GM12892 (cell line): ENCODE measurements at places on chromosomes 2 and 18.

DNA sequence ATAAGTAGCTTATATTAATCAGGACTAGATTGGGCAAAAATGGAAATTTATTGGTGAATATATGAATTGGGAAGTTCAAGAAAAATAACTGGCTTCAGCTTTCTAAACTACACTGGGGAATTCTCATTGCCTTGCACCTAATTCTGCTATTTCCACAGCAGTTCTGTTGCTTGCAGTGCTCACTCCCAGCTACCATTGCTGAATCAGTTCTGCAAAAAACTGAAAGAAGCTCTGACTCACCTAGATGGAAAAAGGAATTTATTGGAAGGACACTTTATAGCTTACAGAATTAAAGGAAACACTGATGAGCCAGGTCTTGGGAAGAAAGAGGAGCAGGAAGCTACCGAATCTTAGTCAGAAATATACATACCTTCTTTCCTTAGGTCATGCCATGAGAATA is 60.3 kb upstream of the ACVR1 start:
- no peak for DNase-seq

GRCh38 chr18:59866551-59867269 is 33.1 kb upstream of the PMAIP1 start:
- DNase-seq, result no peak

- DNase-seq, result no peak
Observed at GRCh38 chr2:201965550-201965949, 68.1 kb upstream of the FZD7 start.

- no peak for DNase-seq
Observed at GRCh38 chr2:14778015-14778414, 145.5 kb downstream of the LRATD1 start.

DNA sequence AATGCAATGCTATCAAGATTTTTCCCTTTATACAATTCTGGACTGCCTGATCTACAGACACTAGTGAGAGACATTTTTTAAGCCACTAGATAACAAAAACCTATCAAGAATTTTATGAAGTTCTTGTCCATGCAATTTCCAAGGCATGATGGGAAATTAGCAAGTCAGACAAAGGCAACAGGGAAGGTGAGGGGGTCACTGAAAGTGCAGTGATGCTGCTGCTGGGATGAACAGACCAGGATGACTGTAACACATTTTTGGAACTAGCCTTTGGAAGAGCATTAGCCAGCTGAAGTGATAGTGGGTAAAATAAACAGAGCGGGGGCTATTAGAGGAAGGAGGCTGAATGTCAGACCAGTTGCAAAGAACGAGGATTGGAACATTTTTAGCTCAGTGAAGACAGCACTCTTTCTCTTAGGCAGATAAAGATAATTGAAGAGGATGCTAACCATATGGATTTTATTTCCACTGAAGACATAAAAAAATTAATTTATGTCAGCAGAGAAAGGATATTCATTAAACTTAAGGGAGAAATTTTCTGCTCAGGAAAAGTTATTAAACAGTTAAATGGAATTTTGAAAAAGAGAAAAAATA is 17.9 kb downstream of the NRXN1 start:
- no peak for DNase-seq

- DNase-seq, result no peak
Observed at GRCh38 chr2:211495339-211495738, 938.9 kb downstream of the CPS1 start.

DNA sequence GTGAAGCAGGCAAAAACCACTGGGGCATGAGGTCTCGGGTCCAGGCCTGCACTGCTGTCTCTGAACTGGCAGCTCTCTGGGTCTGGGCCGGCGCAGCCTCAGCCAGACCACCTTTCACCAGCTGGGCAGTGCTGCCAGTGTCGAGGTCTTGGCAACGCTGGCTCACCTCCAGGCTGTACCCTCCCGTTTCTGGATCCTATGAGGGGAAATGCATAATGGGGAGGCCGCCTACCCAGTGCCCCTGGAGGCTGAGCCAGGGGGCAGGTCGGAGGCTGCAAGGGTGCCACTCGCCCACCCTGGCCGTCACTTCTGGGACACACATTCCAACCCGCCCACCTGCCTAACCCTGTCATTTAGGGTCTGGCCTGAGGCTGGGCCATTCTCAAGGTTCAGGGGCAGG is 24.6 kb downstream of the KIF1A start:
- DNase-seq, result no peak

- DNase-seq, result no peak
Observed at GRCh38 chr2:135743860-135744259, 2.2 kb downstream of the UBXN4 start.

- no peak for DNase-seq
Observed at GRCh38 chr2:199940373-199940772, 14.9 kb downstream of the TYW5 start.

- DNase-seq, result no peak
Observed at GRCh38 chr2:179910735-179911113, 49.3 kb upstream of the ZNF385B start.
